ENCODE measurements at places on chromosomes 11 and 22. TPM values are rescaled to one million over a fixed set of nuclear protein-coding genes. Genes with fewer than 3 reads are reported as not detected.

Gene MEI1
- 2.2 TPM for total RNA-seq

GRCh38 chr11:78069465-78069864, 5.8 kb downstream of the THRSP start:
- DNase-seq, result peak; percentile 16

GRCh38 chr11:108926171-108926840, 261.4 kb downstream of the DDX10 start:
- peak; percentile 28 for DNase-seq

DNA sequence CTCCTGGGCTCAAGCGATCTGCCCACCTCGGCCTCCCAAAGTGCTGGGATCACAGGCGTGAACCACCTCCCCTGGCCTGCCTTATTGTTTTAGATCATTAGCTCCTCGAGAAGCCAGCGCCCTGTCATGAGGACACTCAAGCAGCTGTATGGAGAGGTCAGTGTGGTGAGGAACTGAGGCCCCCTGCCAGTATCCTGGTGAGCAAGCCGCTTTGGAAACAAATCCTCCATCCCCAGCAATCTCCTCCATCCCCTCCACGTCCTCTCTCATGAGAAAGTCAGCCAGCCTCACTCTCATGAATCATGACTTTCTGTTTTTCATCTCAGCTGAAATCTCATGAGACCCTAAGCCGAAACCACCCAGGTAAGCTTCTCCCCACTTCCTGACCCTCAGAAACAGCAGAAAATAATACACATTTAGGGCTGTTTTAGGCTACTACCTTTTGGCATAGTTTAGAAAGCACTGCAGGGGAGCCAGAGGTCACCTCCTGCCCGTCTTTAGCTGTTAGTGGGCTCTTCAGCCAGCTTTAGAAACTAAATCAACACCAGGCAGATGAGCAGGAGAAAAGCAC, 56.0 kb downstream of the CTTN start:
- no peak for DNase-seq

Gene MMP12
- 3.0 TPM for total RNA-seq

DNA sequence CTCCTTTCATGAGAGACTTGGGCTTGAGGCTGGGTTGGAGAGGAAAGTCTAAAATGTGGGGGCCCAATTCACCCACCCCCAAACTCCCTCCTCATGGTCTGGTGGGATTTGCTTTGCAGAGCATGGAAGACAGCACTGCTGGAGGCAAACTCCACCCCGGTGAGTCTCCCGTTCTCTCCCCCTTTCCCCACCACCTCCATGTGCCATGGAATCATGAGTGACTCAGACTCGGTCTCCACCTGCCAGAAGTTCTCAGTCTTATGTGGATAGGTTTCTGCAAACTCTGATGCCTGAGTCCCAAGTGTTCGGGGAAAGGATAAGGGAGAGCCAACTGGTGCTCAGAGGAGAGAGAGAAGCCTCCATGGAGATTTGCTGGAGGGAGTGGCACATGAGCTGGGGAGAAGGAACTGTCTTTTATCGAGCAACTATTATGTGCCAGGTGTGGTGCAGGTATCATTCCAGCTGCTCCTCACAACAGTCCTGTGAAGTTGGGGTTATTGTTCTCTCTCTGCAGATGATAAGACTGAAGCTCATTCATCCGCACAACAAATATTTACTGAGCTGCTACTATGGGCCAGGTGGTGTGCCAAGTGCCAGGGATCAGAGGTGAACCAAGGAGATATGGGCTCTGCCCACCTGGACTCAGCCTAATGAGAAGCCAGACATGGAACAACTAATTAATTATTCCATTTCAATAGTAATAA, 6.6 kb downstream of the PLEKHB1 start:
- no peak for DNase-seq

DNA sequence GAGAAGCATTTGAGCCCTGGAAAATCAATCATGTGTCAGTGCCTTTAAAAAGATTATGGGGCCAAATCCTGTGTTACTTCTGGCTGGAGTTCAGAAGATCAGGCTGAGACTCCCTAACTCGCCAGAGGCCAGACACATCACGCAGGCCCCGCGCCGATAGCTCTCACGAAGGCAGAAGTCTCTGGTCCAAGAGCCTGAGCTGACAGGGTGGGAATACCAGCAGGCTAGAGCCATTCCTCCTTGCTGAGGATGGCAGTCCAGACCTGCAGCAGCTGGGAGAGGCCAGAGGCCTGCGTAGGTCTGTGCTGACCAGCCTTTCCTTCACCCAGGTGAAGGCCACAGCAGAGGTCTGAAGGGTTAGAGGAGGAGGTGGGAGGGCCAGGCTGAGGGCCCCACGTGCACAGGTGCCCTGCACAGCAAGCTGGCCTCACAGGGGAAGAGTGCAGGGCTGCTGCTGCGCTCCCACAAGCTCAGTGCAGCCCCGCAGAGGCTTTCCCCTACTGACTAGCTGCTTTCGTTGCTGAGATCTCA, 52.9 kb downstream of the ST14 start:
- no peak for DNase-seq

Gene CCDC89
- 3.9 TPM for total RNA-seq

GRCh38 chr22:30196880-30197336, 49.7 kb downstream of the LIF start:
- no peak for DNase-seq

DNA sequence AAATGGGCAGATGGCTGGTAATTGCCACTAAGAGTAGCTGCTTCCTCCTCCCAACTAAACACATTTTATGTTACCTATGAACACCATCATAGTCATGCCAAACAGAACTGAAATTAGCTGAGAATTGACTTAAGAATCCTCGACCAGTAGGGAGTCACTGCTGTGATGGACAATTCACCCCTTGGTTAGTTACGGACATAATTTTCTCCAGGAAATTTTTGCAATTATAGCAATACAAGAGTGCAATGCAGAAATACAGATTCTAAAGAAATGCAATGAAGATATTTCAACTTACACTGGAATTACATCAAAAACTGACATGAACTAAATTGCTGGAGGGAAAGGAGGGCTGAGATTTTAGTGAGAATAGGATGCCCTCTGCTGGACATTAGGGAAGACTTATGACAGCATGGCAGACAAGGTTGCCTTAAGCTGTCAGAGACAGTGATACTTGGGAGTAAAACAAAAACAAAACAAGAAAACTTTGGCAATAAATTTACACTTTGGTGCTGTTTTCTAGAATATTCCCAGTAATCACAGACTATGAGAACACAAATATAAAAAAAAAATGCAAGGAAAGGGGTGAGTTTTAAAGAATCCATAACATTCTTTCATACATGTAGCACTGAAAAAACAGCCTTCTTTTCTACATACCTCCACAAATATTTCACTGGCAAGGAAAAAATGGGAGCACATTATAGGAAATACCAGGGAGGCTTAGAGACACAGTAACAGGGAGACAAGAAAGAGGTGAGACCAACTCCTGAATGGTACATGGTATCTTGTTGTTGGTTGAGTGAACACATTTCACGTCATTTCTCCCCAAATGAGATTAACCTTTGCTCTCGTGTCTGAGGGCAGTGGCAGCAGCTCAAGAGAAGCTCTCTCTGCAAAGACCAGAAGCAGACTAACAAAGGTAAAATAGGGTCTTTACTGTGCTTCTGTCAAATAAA, 11.2 kb upstream of the PPP2R1B start:
- peak; percentile 84 for DNase-seq

- DNase-seq, result no peak
Observed at GRCh38 chr11:69378303-69379141, 84.6 kb downstream of the MYEOV start.

Gene SLC22A6
- total RNA-seq, result not detected

Measured in fibroblast of villous mesenchyme (primary cell).